Bronchial epithelial cell (primary cell): ENCODE measurements at places on chromosomes 7 and 10. TPM values are rescaled to one million over a fixed set of nuclear protein-coding genes. Genes with fewer than 3 reads are reported as not detected.

GRCh38 chr7:83970081-83970480 is 224.5 kb downstream of the SEMA3A start:
- no peak for DNase-seq

DNA sequence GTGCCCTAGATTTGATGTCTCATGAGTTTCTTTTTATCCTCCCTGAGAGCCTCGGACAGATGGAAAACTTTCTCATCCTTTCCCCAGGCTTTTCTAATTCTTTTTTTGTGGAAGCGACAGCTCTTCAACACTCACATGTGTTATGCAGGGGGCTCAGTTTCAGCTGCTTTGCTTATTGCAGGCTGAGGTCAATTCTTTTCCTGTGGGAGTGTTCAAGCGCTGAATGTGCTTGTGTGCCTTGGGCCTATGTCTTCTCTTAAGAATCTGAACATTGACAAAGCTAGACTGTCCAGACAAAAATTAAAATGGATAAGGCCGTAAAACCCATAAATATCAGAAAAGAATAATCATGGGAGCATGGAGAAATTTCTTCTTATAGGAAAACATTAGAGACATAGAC is 125.2 kb upstream of the STEAP4 start:
- no peak for DNase-seq

The OR9A2 gene
- total RNA-seq, result 0.26 TPM in 1 of 2 replicates, not detected in the other

DNA sequence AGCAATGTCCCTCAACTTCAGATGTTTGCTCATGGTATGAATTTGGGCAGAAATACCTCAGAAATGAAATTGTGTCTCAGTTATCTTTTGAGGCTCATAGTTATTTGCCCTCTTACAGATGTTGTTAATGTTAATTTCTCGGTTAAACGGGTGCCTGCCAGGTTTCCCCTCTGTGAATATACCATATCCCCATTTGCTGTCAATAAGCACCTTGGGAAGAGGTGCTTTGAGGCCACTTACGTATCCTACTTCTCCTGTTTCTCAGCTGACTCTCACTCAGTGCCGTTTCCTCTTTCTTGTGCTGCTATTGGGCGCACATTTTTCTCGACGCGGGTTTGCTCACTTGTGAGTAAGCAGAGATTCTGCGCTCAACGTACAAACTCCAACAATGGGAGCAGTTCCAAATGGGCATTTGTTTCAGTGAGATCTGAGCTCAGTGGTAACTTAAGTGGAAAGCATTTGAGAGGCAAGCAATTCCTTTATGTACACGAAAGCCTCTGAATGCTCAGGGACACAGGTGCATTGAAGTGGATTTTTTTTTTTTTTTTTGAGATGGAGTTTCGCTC is 34.8 kb upstream of the JAKMIP3 start:
- peak; percentile 59 for DNase-seq

DNA sequence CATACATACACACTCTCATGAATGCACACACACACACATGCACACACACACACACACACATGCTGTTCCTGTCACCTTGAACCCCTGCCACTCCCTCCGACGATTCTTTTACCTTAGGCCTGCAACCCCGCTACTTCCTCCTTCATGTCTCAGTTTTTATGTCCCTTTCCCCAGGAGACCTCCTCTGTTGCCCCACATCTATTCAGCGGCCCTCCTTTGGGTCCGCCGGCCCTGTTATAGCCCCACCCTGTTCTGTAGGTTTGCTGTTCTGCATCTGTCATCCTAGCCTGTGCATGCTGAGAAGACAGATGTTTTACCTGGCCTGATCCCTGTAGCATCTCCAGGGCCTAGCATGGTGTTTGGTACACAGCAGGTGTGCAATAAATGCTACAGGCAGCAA is 161.6 kb upstream of the PCBD1 start:
- DNase-seq, result no peak

DNA sequence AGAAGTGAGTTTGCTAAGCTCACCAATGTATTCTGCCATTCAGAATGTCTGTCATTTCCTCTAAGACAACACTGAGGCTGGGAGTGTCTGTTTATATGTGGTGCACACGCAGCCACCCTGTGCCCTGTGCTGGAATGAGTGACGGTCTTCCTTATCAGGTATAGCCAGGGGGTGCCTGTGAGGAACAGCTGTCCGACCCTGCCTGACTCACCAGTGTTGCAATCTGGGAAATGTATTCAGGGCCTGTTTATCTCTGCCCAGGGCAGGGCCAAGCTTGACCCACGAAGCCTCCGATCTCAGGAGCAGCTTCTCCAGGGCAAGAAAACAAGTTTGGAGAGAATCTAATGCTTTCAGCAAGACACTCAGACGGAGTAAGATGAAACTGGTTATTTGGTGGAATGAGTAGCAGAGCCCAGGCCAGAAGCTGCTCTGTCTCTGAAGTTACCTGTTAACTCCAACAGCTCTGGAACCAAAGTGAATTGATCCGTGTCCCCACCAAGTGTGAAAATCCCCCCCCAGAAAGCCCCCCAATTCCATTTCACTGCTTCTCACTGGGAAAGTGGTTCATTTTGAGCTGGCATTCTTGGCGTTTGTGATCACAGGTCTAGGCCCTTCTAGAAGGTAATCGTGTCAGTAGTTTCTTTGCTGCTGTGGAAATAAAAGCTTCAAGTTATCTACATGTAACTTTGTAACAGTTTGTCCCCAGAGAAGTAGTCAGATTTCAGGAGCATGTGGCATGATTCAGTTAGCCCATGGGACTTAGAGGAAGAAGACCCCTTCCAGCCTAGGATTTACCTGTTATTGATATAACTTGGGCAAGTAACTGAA is 6.1 kb upstream of the UBE2H start:
- DNase-seq, result peak; percentile 99

The TRIM73 gene
- 0.38 and 0.79 TPM in 2 replicates for total RNA-seq

The JAKMIP3 gene
- under 0.01 TPM in 1 of 2 replicates, not detected in the other for total RNA-seq

DNA sequence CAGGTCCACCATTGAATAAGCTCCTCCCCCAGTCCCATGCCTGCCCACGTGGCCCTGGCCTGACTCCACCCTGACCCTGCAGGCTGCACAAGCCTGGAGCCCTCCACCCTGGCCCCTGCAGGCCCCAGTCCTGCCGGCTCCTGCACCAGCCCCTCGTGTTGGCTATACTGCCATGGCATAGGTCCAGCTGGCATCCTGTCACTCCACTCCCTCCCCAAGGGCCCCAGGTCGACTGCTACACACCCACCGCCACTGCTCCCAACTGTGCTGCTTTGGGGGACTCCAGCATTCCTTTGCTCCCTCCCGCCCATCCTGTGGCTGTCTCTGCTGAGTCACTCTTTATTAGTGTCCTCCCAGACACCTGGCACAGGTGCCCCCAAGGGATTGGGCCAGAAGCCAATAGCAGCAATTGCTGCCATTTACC is 32.4 kb upstream of the HSPA12A start:
- DNase-seq, result peak; percentile 67

DNA sequence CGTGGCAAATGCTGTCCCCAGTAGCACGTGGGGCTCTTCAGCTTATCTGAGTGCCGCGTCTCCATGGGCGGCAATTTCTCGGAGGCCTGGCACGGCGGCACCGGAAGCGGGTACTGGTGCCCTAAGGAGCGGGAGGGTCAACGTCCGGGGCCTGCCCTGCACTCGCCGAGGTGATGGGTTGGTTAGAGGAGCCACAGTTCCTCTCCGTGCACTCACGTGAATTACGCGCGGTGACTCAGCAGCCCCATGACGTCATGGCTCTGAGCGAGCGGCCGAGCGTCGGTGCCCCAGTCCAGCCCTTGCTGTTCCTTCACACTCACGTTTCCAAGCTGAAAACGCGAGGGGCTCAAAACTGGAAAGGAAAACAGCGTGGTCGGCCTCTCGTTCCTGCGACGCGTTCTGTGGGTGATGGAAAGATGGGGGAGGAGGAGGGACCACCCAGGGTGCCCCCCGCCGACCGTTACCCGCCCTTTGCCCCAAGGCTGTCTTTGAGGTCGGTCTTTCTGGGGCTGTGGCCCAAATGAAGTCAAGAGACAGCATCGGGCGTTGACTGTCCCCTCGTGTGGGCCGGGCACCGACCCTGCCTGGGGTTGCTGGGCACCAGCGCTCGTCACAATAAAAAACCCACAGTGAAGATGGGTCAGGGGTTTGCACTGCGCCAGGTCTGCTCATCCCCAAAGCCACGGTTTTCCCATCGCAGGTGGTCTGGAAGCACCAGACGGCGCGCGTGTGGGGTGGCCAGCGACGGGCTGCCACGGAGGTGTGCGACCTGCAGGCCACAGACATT is 70.4 kb upstream of the CFAP46 start:
- no peak for DNase-seq

- DNase-seq, result peak; percentile 51
These were observed 23.3 kb upstream of the GPR22 start for GRCh38 chr7:107446531-107446930.

The ICA1 gene
- 10.5 and 14.8 TPM in 2 replicates for total RNA-seq

The MNX1 gene
- 0.13 TPM in 1 of 2 replicates, not detected in the other for total RNA-seq
